ENCODE measurements at places on chromosomes 7 and 10. TPM values are rescaled to one million over a fixed set of nuclear protein-coding genes. Genes with fewer than 3 reads are reported as not detected.

- DNase-seq, result no peak
These were observed 5.2 kb upstream of the AGMO start for GRCh38 chr7:15567036-15567435.

- DNase-seq, result no peak
These were observed 754.3 kb downstream of the LRMDA start for GRCh38 chr10:76185471-76186301.

The TUBB8 gene
- 1.1 TPM for total RNA-seq

- DNase-seq, result no peak
These were observed 108.1 kb upstream of the SP8 start for GRCh38 chr7:20894806-20895205.

The NPC1L1 gene
- not detected for total RNA-seq

DNA sequence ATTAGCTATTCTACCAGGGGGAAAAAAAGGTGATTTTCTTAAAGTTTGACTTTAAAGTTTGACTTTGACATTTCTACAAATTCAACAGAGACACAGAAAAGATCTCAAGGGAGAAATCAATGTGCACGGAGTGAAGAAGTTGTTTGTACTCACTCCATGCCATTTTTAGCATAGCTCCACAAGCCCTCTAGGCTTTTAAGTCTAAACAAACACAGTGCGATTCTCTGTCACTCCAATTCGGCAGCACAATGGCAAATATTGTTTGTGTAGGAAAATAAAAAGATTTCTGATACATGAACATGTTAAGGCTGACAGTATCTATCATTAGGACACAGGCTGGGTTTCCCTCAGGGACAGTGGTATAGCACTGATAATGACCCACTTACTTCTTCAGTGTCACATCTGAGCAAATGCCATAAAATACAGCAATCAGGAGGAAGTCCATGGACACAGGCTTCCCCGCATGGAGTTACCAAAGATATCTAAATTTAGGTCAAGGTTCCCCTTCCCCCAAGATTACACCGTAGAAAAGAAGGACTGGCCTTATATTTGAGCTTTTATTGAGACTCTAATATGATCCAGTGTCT is 28.0 kb downstream of the GSAP start:
- DNase-seq, result no peak

The AMZ1 gene
- total RNA-seq, result 0.15 TPM

GRCh38 chr7:155470686-155471638 is 13.0 kb downstream of the EN2 start:
- no peak for DNase-seq

DNA sequence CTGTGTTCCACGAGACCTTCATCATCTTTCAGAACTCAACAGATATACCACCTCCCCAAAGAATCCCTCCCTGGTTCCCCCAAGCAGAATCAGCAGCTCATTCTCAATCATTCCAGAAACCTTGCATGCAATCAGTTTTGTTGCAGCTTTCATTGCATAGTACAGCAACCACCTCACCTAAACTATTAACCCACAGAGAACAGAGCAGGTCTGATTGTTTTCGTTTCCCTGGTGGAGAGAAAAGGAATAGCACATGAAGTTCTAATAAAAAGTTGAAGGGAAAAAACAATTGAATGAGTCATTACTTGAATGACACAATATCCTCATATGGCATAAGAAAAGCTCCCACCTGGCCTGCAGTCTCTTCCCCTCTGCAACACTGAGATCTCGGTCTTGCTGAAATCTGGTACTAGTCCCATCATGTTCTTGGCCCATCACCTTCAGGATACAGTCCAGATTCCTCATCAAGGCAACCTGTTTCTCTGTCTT is 147.1 kb upstream of the GDF10 start:
- DNase-seq, result no peak

DNA sequence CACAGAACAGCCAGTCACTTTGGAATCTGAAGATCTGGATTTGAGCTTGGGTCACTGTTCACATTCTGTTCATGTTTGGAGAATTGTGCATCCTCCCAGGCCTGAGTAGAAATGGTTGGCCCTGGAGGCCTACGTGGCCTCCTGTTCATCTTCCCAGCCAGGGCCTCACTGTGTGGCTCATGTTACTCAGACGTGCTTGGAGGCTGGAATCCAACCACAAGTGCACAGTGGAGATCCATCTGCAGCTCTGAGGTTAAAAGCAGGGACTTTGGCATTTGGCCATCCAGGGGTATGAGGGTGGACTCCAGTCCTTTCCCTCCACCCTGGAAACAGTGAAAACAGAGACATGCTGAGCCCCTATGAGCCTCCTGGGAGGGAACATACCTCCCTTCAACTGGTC is 709.0 kb upstream of the IGFBP3 start:
- DNase-seq, result peak; percentile 18

The ASB10 gene
- not detected for total RNA-seq
